ENCODE measurements at places on chromosomes 2 and 18. TPM values are rescaled to one million over a fixed set of nuclear protein-coding genes. Genes with fewer than 3 reads are reported as not detected.

PLCD4 gene
- total RNA-seq, result 1.1 TPM

NDUFS1 gene
- total RNA-seq, result 110 TPM

PRADC1 gene
- 8.2 TPM for total RNA-seq

CFLAR gene
- 10.9 TPM for total RNA-seq

LOXHD1 gene
- total RNA-seq, result not detected

CNTNAP5 gene
- total RNA-seq, result not detected

M1AP gene
- total RNA-seq, result 3.7 TPM

HK2 gene
- total RNA-seq, result 72.1 TPM

SPP2 gene
- not detected for total RNA-seq

DSG2 gene
- 50.5 TPM for total RNA-seq

CYBRD1 gene
- total RNA-seq, result 11.1 TPM

SCN9A gene
- 1.1 TPM for total RNA-seq

FMNL2 gene
- total RNA-seq, result 99.7 TPM

CNRIP1 gene
- total RNA-seq, result 3.7 TPM

CRYGC gene
- total RNA-seq, result not detected

INO80B gene
- 8.7 TPM for total RNA-seq

ZNF512 gene
- 96.1 TPM for total RNA-seq

NRBP1 gene
- total RNA-seq, result 151 TPM

C2orf92 gene
- total RNA-seq, result 3.3 TPM

ARHGEF33 gene
- 0.19 TPM for total RNA-seq

Measured in neural progenitor cell (in vitro differentiated cells).